ENCODE measurements at places on chromosomes 12 and 14.

GRCh38 chr14:68824517-68825347, 31.9 kb upstream of the ZFP36L1 start:
- DNase-seq, result peak; percentile 86

- no peak for DNase-seq
These were observed 1.8 kb downstream of the MYH6 start for GRCh38 chr14:23406244-23406643.

- DNase-seq, result no peak
These were observed 448.1 kb downstream of the NAV3 start for GRCh38 chr12:78278706-78279190.

DNA sequence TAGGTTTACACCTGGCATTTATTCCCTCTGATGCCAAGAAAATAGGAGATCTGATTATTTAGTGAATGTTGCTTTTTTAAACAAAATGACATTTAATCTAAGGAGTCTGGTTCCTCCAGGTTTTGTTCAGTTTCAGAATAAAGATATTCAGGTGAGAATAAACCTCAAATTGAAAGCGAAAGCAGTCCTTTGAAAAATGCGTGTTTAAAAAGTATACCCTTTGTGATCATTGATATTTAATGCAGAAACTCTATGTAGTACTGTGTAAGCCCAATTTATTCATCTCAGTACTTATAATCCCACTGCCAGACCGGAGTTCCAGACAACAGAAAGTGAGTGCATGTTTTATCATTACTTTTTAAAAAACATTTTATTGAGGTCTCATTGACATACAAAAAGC, 210.2 kb downstream of the KCNC2 start:
- DNase-seq, result peak; percentile 4

GRCh38 chr14:20412876-20413743, at the start of gene TEP1:
TEP1 (minus strand) TSS chr14:20413501; CDS start chr14:20408439, 5,062 bp downstream.
- DNase-seq, result peak; percentile 89
